T follicular helper cell (primary cell): ENCODE measurements at places on chromosomes 13 and 19.

- DNase-seq: no peak
These were observed 1323.4 kb upstream of the ATXN8OS start for GRCh38 chr13:68784275-68784674.

- no peak for DNase-seq
These were observed 626 bp downstream of the ZNF233 start for GRCh38 chr19:44260343-44260681.

GRCh38 chr13:65965501-65965900 is 1264.6 kb downstream of the PCDH9 start:
- DNase-seq: no peak

DNA sequence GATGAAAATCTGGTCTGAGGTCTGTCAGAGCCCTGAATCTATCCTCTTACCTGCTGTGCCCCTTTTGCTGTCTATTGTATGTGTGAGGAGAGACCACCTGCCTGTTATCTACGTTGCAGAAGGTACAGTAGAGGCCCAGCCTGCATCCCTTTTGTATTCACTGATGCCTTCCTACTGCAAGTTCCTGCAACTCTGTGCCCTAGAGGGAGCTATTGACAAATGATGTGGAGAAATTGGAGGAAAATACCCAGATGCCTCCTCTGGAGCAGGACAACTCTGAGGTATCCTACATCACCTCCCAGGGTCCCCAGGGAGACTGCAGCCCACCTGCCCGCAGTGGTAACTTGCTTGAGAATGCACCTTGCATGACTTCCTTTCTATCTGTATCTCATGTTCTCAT is 33.7 kb downstream of the SIAH3 start:
- DNase-seq: no peak

DNA sequence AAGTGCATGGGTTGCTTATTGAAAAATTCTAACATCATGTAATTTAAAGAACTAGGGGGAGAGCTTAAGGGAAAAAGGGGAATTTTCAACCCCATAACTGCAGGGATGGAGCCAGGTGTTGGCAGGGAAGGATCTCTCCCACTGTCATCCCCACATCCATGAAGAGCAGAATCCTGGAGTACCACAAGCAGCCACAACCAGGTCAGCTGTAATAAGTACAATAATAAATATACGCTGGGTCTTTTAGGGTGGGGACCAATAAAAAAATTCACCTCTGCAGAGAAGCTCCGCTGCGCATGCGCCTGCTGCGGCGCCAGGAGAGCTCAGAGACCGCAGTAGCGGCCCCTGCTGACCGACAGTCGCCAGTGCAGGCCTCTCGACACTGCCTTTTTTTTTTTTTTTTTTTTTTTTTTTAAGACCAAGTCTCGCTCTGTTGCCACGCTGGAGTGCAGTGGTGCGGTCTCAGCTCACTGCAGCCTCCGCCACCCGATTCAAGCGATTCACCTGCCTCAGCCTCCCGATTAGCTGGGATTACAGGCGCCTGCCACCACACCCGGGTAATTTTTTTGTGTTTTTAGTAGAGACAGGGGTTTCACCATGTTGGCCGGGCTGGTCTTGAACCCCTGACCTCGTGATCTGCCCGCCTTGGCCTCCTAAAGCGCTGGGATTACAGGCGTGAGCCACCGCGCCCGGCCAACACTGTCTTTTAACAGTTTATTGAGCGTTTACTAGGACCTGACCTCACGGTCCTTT is 2.5 kb upstream of the EEF2 start:
- peak; percentile 86 for DNase-seq

- DNase-seq: no peak
These were observed 65.7 kb downstream of the SOX1 start for GRCh38 chr13:112132619-112133018.

GRCh38 chr13:35475960-35476943 is at the start of gene MAB21L1:
MAB21L1 (minus strand) TSS chr13:35476689; CDS start chr13:35476138, 551 bp downstream.
- no peak for DNase-seq

DNA sequence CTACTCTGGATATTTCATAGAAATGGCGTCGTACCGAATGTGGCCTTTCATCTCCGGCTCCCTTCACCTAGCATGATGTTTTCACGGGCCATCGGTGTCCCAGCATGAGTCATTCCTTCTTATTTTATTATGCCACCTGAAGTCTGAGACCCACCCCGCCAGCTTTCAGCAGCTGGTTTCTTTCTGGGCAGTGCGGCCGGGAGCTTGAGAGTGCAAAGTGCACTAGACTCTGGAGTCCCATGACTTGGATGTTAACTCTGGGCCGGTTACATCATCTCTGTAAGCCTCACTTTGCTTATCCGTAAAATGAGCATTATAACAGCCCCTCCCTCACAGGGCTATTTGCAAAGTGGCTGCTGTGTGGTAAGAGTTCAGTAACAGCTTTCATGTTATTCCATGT is 5.8 kb upstream of the KMT5C start:
- DNase-seq: no peak

DNA sequence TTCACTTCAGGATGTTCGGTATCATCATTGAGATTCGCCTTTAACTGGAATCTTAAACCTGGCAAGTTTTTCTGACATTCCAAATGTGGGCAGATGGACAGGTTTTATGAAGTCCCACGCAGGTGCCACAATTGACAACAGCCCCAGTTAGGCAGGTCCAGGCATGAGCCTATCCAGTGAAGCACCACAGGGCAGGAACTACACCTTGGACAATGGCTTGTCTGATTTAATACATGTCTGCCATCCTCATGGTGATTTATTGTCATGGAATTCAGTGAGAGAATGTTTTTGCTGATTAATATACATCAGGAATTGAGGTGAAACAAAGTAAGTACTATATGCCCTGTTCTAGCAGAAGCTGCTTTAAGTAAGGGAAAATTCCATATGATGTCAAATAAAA is 10.2 kb upstream of the TPP2 start:
- no peak for DNase-seq

DNA sequence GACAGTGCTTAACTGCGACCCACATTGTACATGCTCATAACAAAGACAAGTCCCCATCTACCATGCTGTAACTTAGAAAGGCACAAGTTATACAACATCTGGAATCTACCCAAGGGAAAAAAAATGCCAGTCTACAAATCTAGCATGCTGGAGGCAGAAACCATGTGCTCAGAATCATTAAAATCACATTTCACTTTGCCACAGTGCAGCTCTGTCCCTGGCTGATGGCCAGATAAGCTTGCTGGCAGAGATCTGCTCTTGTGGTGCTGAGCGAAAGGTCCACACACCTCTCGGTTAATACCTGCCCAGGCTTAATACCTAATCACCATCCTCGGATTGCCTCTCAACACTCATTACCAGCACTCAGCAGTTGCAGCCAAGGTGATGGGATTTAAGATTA is 74.1 kb upstream of the UQCRFS1 start:
- DNase-seq: no peak

- DNase-seq: no peak
These were observed 360.0 kb downstream of the DCT start for GRCh38 chr13:94119360-94119936.

DNA sequence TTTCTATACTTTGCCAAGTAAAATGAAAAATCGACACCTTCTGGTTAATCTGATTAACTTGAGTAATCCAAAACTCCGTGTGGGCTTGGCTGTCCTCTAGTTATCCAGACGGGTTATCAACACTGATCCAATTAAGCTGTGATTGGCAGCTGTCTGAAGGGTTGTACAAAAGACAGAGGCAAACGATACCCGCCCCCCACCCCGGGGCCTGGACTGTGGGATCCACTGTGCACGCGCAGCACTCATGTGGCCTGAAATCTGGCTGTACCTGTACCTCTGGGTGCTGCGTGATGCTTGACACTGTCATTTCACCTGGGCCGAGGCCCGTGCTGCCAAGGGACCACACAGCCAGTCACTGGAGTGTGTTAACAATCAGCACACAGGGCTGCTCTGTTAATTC is 53.5 kb downstream of the COL4A2 start:
- DNase-seq: no peak

GRCh38 chr13:34462843-34463242 is 479.2 kb upstream of the NBEA start:
- DNase-seq: no peak

DNA sequence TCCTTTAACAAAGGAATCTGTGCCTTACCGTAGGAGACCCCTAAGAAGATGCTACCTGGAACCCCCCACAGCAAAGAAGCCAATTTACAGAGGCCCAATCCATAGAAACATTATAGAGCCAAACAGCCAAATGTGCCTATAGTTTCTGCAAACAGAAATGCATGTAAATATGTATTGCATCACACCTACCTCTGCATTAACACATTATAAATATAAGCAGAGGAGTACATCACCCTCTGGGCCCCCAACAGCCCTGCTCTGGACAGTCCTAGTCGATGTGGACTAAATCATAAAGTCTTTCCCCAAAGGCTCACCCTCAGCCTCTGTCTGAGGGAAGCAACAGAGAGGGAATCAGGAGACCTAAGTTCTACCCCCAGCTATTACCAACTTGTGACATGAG is 25.7 kb downstream of the ZNF541 start:
- DNase-seq: no peak

DNA sequence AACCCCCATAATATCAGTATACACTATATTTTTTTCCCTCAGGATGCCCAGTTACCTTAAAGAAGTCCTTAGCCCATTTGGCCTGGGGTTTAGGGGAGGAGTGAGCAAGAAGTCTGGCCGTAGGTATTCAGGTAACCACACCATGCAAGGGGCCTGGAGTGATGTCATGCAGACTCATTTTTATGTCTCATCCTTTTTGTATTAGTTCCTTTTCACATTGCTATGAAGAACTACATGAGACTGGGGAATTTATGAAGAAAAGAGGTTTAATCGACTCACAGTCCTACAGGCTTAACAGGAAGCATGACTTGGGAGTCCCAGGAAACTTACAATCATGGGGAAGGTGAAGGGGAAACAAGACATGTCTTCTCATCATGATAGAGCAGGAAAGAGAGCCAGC is 12.2 kb downstream of the TPP2 start:
- DNase-seq: no peak

- no peak for DNase-seq
These were observed 8.1 kb downstream of the VSTM2B start for GRCh38 chr19:29533578-29534544.

DNA sequence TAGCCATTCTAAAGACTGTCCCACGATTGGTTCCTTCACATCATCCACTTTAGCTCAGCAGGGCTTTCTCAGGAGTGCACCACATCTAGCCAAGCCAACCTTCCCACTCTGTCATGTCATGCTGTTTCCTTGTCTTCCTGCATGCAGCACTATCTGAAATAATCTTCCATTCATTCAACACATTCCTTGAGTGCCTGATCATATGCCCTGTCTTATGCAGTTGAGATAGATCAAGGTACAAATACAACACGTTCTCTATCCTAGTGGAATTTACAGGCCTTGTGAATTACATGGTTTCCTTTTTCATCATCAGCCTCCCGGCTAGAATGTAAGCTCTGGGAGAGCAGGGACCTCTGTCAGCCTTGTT is 6.8 kb upstream of the MRPS31 start:
- no peak for DNase-seq

GRCh38 chr19:3073159-3073563 is 10.9 kb upstream of the TLE5 start:
- DNase-seq: no peak

GRCh38 chr19:12794971-12795381 is 3.7 kb downstream of the JUNB start:
- no peak for DNase-seq

GRCh38 chr19:47022541-47023447 is 3.2 kb downstream of the NPAS1 start:
- no peak for DNase-seq

DNA sequence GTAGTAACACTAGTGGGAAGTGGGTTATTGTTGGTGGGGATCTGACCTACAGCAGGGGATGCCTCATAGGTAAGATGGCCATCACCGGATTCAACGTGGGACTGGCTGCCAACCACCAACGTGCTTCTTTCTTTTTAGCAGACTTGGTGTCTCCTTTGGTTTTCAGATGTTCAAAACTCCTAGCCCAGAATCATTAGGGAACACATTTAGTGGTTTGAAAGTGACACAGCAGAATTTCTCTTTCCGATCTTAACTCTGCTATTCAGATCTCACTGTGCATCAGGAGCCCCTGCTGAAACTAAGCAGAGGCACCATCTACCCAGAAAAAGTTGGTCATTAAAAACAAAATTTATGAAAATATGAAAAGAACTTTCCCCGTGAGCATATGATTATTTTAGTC is 36.7 kb upstream of the PCDH8 start:
- DNase-seq: no peak

DNA sequence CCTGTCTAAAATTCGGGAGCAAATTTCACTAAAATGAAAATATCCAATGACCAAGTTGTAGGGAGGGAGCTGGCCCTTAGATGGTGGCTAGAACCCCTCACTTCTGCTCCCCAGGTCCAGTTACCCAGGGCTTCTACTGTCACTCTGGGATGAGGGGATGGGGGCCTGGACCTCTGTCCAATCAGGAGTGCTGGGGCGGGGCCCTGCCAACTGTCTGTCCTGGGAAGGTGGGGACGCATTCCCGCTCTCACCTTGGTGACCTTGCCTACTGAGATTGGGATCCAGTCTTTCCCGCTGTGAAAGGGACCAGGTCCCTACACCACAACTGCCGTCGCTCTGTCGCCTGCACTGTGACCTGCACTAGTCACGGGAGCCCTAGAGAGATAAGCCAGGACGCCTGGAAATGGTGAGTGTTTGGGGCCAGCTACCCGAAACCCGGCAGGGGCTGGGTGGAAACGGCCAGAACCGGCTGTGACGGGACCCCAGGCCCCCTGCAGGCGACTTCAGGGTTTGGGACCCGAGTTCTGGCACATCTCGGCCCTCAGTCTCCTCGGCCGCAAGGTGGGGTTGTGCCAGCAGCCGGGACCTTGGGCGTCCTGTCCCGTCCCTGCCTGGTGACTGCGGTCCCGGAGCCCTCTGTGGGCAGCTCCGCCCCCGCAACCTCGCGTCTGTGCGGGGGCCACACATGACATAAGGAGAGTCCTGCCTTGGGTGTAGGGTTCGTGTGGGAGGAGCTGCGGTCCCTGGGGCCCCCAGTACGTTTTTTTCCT is 22.8 kb downstream of the ZNF20 start:
- DNase-seq: no peak

GRCh38 chr19:4015705-4016402 is 8.3 kb downstream of the PIAS4 start:
- DNase-seq: no peak

GRCh38 chr19:11227195-11227886 is 12.1 kb upstream of the ANGPTL8 start:
- DNase-seq: no peak

DNA sequence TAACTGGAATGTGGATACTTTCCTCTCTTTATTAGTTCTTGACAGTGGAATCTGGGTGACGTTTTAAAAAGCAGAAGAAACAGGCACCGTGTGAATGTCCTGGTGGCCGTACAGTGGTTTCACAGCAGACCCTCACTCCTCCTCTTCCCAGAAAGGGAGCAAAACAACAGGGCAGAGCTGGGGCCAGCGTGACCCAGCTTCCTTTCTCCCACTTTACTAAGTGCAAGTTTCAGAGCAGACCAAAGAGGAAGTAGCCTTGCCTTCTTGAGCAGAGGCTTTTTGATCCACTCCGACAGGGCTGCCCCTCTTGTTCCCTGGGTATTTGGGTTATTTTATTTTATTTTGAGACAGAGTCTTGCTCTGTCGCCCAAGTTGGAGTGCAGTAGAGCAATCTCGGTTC is 19.6 kb upstream of the C19orf33 start:
- DNase-seq: no peak
